Muscle of leg (tissue), 16 donors: ENCODE measurements at places on chromosomes 5 and 9. TPM values are rescaled to one million over a fixed set of nuclear protein-coding genes. Genes with fewer than 3 reads are reported as not detected.

GRCh38 chr5:90071656-90072055 lies 337.9 kb downstream of the CETN3 start:
- H3K27ac ChIP-seq = no peak overlapping the region
- H3K27me3 ChIP-seq = no peaks in the 10 kb centered on the region
- no peaks in the 10 kb centered on the region for H3K4me1 ChIP-seq
- no peaks in the 10 kb centered on the region for H3K36me3 ChIP-seq

GRCh38 chr5:115124741-115125140 lies 45.0 kb downstream of the TRIM36 start:
- DNase-seq = no peak
- no peak overlapping the region for H3K27ac ChIP-seq
- H3K27me3 ChIP-seq = no peaks in the 10 kb centered on the region
- no peaks in the 10 kb centered on the region for H3K4me1 ChIP-seq

Gene MEGF10
- total RNA-seq = 41.5 TPM

GRCh38 chr5:172700365-172701290 lies 59.6 kb downstream of the NEURL1B start:
- peak overlapping the region; percentile 4 for H3K27ac ChIP-seq
- peak overlapping the region; percentile 13 for H3K4me3 ChIP-seq
- peaks cover 41% of the 10 kb centered on the region for H3K4me1 ChIP-seq
- DNase-seq = peak; percentile 69

Gene SHB
- 5.0 TPM for total RNA-seq

DNA sequence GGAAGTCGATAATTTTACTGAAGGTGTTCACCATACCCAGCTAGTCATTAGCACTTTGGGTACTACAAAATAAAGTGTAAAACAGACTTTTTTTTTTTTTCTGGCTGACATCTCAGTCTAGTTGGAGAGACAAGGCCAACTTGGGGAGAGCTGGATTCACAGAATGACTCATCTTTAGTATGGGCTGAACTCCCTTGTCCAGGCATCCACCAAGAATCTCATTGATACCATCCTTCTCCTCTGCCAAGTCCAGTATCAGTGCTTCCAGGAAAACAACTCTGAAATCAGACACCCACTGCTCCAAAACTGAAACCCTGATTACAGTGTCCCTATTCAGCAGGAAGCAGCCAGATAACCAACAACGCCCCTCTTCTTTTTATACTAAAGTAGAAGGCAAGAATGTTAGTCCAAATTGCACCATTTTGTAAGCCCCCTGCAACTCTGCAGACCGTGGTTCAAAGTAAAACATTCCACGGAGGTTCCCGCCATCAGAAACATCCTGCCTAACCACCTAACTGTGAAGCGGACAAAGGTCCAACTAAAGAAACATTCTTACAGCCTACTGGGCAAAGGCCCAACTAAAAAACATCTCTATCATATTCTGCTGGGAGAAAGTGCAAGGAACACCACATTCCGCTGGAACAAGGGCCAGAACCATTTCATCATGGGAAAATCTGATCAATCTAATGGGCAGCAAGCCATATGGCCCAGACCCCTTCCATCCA lies 728.2 kb downstream of the BRINP1 start:
- no peak for DNase-seq
- H3K27ac ChIP-seq = no peak overlapping the region
- no peak overlapping the region for H3K4me3 ChIP-seq
- no peaks in the 10 kb centered on the region for H3K27me3 ChIP-seq
- no peaks in the 10 kb centered on the region for H3K4me1 ChIP-seq
- H3K36me3 ChIP-seq = no peaks in the 10 kb centered on the region

- no peak for DNase-seq
- no peaks in the 10 kb centered on the region for H3K36me3 ChIP-seq
- no peaks in the 10 kb centered on the region for H3K4me1 ChIP-seq
- H3K27ac ChIP-seq = no peak overlapping the region
- no peak overlapping the region for H3K4me3 ChIP-seq
These were observed 36.4 kb upstream of the TCF7 start for GRCh38 chr5:134077926-134078580.

Gene PLPP6
- 3.1 TPM for total RNA-seq

GRCh38 chr5:97452646-97453045 lies 269.6 kb upstream of the RIOK2 start:
- peak; percentile 36 for DNase-seq
- no peak overlapping the region for H3K4me3 ChIP-seq

GRCh38 chr5:23112237-23112636 lies 259.1 kb upstream of the CDH12 start:
- H3K27ac ChIP-seq = no peak overlapping the region
- H3K27me3 ChIP-seq = no peaks in the 10 kb centered on the region
- no peaks in the 10 kb centered on the region for H3K4me1 ChIP-seq
- DNase-seq = no peak

DNA sequence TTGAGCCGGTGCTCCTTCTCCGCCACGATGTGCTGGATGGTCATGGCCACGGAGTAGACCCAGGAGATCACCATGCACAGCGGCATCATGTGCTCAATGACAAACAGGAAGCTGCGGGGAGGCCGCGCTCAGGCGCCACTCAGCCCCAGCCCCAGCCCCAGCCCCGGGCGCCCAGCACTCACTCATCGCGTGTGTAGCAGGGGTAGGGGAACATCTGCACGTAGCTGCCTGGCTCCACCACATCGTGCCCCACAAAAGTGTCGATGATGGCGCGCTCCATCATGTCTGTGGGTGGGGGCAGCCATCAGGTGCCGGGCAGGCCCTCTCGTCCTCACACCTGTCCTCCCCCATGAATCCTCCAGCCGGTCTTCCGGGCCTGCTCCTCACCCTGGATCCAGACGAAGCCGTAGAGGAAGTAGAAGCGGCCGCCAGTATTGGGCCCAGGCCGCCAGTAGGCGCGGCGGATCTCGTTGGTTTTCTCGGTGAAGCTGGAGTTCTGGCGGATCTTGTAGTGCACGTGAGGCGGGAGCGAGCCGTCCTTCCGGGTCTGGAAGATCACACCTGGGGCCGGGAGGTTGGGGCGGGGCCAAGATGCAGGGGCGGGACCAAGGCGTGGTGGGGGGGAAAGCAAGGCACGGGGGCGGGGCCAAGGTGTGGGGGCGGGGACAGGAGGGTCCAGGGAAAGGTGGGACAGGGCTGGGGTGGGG lies 10.1 kb downstream of the ABCA2 start:
- no peak overlapping the region for H3K4me3 ChIP-seq
- no peak for DNase-seq
- H3K36me3 ChIP-seq = peaks cover 32% of the 10 kb centered on the region
- H3K4me1 ChIP-seq = peaks cover under 1% of the 10 kb centered on the region

DNA sequence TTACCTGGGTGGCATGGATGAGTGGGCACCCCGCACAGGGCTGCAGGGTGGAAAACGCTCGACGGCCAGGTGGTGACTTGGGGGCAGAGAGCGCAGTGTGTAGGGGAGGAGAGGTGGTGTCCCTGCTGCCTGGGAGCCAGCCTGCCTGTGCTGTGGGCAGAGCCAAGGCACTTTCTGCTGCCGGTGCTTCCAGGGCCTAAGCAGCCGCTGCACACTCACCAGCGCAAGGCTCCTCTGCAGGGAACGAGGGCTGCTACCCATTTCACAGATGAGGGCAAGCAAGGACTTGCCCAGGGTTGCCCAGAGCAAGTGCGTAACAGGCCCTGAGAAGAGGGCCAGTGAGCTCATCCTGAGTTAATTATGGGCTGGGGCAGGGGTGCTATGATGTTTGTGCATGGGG lies 62.5 kb downstream of the CRB2 start:
- H3K4me3 ChIP-seq = no peak overlapping the region
- no peaks in the 10 kb centered on the region for H3K27me3 ChIP-seq

DNA sequence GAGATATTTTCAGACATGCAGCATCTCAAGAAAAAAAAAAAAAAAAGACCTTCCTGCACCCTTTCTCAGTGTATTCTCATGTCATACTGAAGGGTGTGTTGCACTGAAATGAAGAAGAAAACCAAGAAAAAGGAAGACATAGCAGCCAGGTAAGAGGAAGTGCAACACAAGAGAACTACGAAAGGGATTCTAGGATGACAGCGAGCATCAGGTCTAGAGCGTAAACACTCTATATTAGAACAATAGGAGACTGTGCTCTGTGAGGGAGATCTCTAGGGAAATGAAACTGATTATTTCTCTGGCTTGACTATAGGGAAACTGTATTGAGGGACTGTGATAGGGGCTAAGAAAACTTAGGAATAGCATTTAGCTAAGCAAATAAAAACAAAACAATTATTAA lies 30.0 kb downstream of the BTF3 start:
- H3K27me3 ChIP-seq = peaks cover 4% of the 10 kb centered on the region
- no peaks in the 10 kb centered on the region for H3K4me1 ChIP-seq
- H3K4me3 ChIP-seq = no peak overlapping the region
- no peak for DNase-seq
- H3K27ac ChIP-seq = no peak overlapping the region
- H3K36me3 ChIP-seq = no peaks in the 10 kb centered on the region

GRCh38 chr5:126954981-126955380 lies 75.4 kb downstream of the MARCHF3 start:
- no peak overlapping the region for H3K4me3 ChIP-seq
- no peaks in the 10 kb centered on the region for H3K27me3 ChIP-seq
- no peaks in the 10 kb centered on the region for H3K36me3 ChIP-seq
- H3K27ac ChIP-seq = no peak overlapping the region

Gene EQTN
- total RNA-seq = 0.13 TPM

DNA sequence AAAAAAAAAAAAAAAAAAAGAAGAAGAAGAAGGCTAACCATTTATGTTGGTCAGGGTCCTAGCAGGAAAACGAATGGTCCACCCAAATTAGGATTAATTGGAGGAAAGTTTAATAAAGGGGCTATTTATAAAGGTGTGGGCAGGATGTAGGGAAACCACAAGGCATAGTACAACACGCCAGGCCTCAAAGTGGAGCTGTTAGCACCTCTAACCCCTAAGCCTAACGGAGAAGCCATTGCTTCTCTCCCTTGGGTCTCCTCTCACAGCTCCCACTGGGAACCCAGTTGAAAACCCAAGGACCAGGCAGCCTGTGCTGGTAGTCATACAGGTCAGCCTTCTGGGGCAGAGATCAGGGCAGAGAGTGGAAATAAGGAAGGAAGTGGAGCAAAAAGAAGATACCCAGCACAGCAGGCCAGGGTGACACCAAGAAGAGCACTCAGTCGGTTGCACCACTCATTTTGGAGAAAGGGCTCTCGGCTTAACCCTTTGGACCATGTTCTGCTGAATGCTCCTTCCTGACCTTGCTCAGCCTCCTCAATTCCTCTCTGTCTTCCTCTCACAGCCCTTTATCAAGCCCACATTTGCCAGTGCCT lies 8.8 kb upstream of the GLIPR2 start:
- no peak overlapping the region for H3K27ac ChIP-seq
- no peak overlapping the region for H3K4me3 ChIP-seq
- H3K36me3 ChIP-seq = peaks cover 3% of the 10 kb centered on the region
- no peaks in the 10 kb centered on the region for H3K4me1 ChIP-seq
- DNase-seq = no peak
- H3K27me3 ChIP-seq = no peaks in the 10 kb centered on the region

DNA sequence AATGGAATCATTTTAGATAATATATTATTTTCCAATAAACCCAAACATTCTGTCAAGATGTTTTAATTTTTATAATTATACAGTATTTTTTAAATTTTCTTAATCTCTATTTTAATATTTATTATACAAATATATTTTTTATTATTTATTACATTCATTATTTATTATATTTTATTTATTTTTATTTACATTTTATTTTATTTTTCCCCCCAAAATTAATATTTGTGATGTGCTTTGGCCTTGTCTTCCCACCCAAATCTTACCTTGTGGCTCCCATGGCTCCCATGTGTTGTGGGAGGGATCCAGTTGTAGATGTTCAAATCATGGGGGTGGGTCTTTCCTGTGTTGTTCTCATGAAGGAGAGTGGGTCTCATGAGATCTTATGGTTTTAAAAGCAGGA lies 382.1 kb downstream of the TLE4 start:
- H3K4me3 ChIP-seq = no peak overlapping the region
- H3K27me3 ChIP-seq = no peaks in the 10 kb centered on the region
- no peak for DNase-seq

GRCh38 chr9:86356871-86357866 lies 3.0 kb upstream of the TUT7 start:
- H3K4me3 ChIP-seq = no peak overlapping the region
- peaks cover 2% of the 10 kb centered on the region for H3K4me1 ChIP-seq
- peaks cover 3% of the 10 kb centered on the region for H3K36me3 ChIP-seq
- H3K27me3 ChIP-seq = no peaks in the 10 kb centered on the region
